ENCODE measurements at places on chromosomes 1 and 21.
A peak's percentile ranks its signal among the peaks of the same experiment; 100 is the strongest.

DNA sequence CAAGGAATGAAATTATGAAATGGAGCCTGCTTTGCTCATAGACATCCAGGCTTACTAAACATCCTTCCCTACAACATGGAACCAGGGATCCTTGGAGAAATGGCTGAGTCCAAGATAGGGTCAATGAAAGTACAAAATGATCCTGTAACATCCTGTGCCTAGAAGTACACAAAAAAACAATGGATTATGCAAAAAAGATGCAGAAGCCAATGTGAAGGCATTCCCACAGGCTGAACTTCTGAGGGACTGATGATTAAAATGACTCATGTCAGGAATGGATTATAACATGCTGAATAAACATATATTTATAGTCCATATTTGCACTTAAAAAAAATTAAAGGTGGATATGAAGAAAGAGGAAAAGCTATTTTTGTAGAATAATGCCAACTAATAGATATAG lies 10.4 kb upstream of the HOOK1 start:
- DNase-seq, result no peak

DNA sequence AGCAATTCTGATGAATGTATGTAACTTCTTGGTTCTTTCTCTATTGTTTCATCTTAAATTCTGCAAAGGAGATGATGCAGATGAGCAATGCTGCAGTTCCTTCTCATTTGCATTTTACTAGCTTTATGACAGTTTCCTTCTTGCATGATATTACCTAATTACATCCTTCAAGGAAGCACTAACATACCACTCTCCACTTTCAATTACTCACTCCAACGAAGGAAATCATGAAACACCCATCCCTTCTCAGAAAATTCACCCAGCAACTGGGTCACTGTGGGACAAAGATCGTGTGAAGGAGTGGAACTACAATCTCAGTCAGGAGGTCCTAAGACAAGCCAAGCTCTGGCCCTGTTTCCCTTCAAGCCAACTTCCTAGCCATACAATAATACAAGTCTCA lies 142.3 kb downstream of the CHD1L start:
- DNase-seq, result no peak

DNA sequence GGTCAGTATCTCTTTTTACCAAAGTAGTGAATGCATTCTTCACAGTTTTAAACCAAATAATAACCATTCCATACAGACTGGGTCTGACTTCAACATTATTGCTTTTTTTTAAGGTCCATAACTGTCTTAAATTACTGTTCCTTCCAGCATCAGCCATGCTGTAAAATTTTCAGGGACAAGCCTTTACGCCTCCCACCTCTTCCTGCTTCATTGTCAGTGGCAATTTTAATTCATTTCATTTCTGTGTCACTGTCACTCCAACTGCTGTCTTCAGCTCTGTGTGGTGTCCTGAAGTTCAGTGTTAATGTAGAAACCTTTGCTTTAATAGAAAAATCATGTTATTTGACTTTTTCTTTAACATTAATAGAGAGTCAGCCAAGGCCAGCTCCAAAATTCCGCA lies 365.6 kb upstream of the PTBP2 start:
- DNase-seq, result no peak

DNA sequence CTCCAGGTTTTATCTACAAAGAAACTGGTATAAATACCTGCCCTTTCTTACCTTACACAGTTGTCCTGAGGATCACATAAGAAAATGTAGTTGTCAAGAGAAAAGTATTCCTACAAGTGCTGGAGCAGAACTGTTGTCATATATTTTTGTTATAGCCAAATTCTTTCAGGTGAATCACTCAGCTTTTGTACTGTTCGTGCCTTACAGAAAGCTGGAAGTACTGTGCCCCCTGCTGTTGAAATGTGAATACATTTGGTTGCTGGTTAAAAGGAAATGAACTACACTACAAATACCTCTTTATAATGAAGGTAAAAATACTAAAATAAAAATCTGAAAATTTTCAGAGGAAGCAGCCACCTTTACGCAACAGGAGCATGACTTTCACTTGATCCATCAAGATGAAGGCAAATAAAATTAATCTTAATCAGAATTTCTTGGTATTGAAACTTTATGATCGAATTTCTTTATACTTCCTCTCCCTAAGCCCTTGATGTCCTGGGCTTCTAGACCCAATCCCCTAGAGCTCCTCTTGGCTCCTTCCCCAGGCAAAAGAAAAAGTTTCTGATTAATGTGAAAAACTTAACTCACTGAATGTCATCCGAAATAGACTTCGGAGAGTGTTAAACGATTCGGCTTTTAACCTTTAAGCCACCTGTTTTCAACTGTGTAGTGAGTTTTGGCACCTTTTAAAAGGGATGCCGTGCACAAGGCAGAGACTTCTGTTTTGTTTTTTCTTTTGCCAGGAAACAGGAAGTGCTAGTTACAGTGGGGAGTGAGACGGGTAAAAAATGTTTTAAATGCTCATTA lies 12.5 kb downstream of the CHML start:
- DNase-seq, result no peak

- no peak for DNase-seq
These were observed 60.3 kb downstream of the TMEM53 start for GRCh38 chr1:44613941-44614340.

- DNase-seq, result no peak
These were observed 10.2 kb downstream of the EEIG2 start for GRCh38 chr1:108570128-108570527.

GRCh38 chr1:204945565-204945977 lies 74.9 kb downstream of the NFASC start:
- no peak for DNase-seq

DNA sequence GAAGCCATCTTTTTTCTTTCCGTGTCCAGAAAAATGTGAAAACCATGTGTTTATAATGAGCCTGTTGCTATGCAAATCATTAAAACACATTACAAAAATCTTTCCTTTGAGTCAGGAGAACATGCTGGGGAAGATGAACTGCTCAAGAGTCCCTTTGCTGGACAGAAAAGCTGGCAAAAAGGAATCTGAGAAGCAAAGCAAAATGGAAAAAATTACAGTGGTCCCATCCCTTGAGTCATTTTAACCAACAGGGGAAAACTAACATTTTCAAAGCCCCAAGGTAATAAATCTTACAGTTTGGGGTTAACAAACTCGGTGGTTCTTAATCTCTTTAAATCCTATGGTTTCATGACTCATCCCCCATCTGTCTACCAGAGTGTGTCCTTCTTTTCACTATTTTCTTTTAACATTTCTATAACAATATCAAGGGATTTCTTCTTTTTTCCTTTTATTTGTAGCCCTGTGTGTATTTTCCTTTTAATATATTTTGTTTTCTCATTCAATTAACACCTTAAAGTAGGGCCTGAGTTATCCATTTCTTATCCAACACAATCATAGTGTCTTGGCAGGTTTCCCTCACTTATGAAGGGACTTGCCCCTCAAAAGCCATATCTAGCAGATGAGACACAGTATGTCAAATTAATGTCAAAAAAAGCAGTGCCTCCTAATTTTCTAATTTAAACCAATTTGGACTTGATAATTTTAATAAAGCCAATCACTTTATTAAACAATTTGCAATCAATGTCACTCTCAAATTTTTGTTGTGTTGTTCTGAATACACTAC lies 105.4 kb downstream of the PTPN14 start:
- no peak for DNase-seq

- no peak for DNase-seq
These were observed 48.6 kb upstream of the COL11A1 start for GRCh38 chr1:103156966-103157365.

DNA sequence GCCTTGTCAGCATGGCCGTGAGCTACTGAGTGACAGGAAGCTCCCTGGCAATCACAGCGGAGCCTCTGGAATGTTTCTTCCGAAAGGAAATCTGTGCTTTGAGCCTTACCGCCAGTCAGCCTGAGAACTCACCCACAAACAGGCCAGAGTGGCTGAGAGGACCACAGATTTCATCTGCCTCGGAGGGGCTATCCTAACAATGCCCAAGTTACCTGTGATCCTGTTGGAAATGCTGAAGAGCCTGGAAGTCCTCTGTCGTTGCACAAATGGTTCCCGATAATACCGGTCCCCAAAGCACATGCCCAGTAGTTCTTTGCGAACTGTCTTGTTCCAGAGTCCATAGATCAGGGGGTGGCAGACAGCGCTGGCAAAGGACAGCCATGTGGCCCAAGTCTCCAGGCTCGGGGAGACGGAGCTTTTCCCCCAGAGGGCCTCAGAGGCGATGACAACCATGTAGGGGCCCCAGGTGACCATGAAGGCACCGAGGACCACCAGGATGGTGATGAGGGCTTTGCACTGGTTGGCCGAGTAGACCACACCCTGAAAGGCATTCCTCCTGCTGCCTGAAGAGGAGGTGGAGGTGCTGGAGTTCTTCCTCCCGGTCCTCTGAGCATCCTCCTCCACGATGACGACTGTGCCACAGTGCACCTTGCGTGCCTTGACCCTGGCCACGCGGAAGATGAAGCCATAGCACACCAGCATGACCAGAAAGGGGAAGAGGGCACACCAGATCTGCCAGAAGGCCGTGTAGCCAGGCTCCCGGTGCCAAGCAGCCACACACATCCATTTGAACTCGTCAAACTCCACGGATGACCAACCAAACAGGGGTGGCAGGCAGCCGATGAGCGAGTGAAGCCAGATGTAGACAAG lies 40.2 kb downstream of the GPR161 start:
- peak; percentile 78 for DNase-seq

DNA sequence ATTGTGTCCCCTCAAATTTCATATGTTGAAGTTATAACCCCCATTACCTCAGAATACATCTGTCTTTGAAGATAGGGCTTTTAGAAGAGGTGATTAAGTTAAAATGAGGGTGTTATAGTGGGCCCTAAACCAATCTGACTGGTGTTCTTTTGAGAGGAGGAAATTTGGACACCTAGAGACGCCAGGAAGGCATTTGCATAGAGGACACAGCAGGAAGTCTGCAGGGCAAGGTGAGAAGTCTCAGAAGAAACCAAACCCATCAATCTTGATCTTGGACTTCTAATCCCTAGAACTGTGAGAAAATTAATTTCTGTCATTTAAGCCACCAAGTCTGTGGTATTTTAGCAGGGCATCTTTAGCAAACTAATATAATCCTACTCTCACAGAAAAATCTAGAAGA lies 13.0 kb downstream of the GOLPH3L start:
- DNase-seq, result no peak

- DNase-seq, result no peak
These were observed 638 bp downstream of the CD84 start for GRCh38 chr1:160578525-160579191.

- DNase-seq, result no peak
These were observed 33.4 kb downstream of the HMCN1 start for GRCh38 chr1:185767508-185768120.

GRCh38 chr1:146012703-146013558 lies 8.6 kb downstream of the HJV start:
- no peak for DNase-seq

GRCh38 chr1:47687631-47688460 lies 250.0 kb downstream of the FOXD2 start:
- no peak for DNase-seq

DNA sequence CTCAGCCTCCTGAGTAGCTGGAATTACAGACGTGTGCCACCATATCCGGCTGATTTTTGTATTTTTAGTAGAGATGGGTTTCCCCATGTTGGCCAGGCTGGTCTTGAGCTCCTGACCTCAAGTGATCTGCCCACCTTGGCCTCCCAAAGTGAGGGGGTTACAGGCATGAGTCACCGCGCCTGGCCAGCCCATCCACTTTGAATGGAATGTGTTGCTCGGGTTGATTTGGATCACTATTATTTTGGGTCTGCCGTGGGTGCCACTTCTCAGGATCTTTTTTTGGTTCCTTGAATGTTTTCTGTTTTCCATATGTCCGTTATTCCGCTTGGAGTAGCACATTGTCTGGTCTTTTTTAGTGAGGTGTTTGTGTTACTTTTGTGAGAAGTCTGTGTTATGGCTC lies 17.0 kb downstream of the PCNT start:
- no peak for DNase-seq

DNA sequence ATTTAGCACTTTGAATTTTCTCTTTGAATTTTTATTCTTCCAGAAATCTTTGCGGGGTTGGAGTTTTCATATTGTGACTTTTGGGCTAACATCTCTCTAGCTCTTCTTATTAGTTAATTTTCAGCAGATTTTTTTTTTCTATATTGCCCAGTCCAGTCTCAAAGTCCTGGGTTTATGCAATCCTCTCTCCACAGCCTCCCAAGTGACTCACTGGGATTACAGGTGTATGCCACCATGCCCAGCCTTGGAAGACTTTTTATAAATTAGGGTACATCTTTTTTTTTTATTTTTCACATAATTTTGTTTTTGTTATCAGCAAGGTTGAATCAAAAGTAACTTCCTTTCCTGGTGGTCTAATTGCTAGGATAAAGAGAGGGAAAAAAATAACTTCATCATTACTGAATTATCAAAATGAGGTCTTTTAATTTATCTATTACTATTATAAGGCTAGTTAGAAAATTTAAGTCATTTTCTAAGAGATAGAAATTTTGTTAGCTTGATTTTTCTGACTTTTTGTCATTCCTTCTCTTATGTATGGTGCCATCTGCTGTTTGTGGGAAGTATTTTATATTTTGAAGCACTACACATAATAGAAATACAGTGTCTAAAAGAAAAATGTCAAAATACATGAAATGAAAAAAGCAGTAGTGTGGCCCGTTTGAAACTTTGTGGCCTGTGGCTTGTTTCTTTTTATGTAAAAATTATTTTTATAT lies 273.4 kb upstream of the CACYBP start:
- no peak for DNase-seq

DNA sequence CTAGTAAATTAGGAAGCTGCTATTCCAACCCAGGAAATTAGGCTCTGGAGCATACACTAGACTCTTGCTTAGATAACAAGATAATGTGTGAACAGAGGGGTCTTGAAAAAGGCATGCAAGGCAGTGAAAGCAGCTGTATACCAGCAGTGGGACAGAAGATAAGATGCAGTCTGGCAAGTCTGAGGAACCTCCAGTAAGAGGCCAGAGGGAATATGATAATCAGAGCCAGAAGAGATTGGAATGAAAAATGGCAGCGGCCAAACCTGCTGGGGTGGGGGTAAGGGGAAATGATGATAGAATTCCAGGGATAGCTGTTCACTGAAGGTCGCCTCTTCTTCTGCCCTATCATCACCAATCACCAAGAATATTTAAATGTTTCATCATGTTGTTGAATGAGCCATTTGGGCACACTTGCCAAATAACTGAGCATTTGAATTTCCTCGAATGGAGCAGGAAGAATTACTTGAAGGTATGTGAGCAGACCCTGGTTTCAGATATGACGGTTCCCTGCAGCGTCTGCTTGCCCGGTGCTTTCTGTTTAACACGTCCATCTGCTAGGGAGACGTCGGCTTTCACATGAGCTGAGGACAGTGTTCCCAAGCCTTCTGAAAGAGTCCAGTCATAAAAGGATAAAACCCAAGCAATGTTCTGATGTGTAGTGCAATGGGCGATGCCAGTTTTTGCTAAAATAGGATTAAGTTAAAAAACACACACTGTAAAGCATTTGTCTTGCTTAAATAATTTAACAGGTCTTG lies 173.3 kb downstream of the RWDD3 start:
- no peak for DNase-seq

- no peak for DNase-seq
These were observed 201.7 kb downstream of the CRB1 start for GRCh38 chr1:197469620-197470210.
